Stimulated activated naive CD4-positive, alpha-beta T cell treated with Interleukin-2 at 50 U/mL for 16 hours (primary cell): ENCODE measurements at places on chromosomes 4 and X.
A peak's percentile ranks its signal among the peaks of the same experiment; 100 is the strongest.

GRCh38 chrX:38626296-38626695, 65.0 kb downstream of the TSPAN7 start:
- DNase-seq = no peak

DNA sequence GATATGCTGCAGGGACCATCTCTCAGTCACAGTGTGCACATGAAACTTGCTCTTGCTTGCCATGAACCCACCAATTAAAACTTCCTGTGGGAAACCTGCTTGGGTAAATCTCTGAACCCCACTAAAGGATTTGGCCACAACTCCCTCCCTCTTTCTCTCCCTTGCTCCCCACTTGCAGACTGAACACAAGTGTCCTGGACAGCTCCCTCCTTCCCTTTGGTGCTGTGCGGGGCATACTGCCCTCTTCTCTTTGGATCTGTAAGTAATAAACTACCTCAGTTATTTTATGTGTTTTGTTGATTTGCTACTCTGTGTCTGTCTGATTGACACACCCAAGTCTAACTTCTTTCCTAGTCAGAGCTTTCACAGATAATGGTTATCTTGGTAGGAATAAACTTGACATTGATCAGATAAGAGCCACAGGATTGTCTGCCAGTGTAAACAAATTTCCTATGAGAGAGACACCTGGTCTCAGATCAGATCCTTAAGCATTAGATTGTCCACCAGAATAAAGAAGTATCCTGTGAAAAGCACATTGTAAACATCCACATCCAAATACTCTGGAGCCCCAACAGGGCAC, 41.8 kb downstream of the SULT1E1 start:
- DNase-seq = no peak

DNA sequence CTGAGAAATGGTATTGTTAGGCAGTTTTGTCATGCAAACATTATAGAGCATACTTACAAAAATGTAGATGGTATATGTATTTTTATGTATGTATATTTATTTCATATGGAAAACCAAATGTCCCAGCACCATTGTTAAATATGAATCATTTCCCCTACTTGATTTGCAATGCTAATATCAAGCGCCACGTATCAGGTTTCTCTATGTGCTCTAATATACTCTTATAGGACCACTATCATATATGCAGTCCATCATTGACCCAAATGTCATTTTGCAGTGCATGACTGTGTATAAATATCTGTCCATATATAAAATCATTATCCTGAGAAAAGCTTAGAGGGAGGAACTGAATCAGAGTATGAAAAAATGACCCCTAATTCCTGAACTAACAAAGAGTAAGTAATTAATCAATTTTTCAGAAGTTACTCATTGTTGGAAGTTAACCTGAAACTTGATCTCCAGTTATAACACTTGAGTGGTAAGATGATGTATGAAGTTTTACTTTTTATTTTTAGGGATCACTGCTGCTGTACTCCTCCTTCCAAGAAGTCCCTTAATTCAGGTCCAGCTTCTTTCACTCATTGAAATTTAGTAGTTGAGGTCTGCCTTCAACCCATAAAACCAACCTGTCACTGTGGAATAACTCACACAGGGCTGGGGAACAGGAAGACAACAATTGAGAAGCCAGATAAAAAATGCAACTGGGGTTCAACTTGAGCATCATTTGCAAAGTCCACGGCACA, 134.8 kb upstream of the LDB2 start:
- DNase-seq = no peak

DNA sequence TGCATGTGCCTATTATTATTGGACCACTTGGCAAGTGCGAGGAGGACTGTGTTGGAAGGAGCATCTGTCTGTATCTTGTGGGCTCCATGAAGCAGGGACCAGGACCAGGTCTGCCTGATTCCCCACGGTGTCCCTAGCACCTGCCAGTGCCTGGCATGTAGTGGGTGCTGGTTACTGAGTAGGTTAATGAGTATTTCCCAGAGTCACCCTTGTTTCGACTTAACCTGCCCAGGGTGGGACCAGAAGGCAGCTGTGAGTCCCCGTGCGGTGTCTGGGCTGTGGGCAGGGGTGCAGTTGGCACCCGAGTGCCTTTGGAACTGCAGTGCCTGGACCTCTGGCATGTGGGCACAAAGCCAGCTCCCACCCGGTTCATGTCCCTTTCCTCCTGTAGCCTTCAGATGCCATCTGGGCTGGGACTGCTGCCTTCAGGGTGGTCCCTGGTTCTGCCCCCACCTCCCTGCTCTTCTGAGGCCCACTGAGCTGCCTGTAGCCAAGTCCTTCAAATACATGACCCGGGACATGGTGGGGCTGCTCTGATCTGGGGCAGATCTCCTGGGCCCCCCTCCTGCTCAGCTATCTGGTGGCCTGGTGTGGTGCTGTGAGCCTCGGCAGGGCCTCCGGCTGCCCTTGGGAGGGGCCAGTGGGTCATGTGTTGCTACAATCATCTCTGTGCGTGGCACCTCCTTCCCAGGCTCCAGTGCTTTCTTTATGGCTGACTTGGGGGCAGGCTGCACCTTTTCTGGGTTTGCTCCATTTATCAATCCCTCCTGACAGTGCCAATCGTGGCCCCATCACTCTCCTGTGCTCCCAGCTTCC, 53.0 kb upstream of the SORCS2 start:
- no peak for DNase-seq

GRCh38 chr4:161714931-161715330, 448.9 kb downstream of the FSTL5 start:
- no peak for DNase-seq

GRCh38 chr4:153790962-153791551, 2.2 kb upstream of the SFRP2 start:
- DNase-seq = peak; percentile 2

DNA sequence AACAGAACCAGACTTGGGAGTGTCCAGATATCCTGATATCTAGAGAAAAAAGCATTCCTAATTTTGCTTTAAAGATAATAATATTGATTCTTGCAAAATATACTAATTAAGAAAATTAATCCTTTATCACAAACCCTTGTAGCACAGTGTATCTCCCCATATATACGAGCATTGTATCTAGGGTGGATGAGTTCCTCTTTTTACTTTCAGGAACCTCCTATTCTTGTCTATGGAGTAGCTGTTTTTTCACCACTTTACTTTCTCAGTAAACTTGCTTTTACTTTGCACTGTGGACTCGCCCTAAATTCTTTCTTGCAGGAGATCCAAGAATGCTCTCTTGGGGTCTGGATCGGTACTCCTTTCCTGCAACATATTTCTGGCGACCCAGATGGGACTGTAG, 103.9 kb downstream of the GLUD2 start:
- no peak for DNase-seq

GRCh38 chrX:113421432-113421831, 580.8 kb upstream of the AMOT start:
- no peak for DNase-seq

- no peak for DNase-seq
Observed at GRCh38 chr4:76665153-76665552, 230.1 kb downstream of the SHROOM3 start.

- DNase-seq = no peak
Observed at GRCh38 chr4:3780347-3781171, 14.4 kb downstream of the ADRA2C start.
